Fibroblast of skin of right quadriceps (primary cell): ENCODE measurements at places on chromosomes 4 and X.
A peak's percentile ranks its signal among the peaks of the same experiment; 100 is the strongest.

GRCh38 chrX:114611018-114611619 is 27.2 kb downstream of the HTR2C start:
- DNase-seq: peak; percentile 32

- no peak for DNase-seq
These were observed 194.1 kb downstream of the PTTG2 start for GRCh38 chr4:38154252-38154651.

- DNase-seq: no peak
These were observed 81.7 kb downstream of the SHISA3 start for GRCh38 chr4:42478946-42479345.

GRCh38 chrX:110167952-110168451 is 149.9 kb downstream of the AMMECR1 start:
- no peak for DNase-seq

- no peak for DNase-seq
These were observed 219.7 kb upstream of the TENM3 start for GRCh38 chr4:182023469-182023868.

DNA sequence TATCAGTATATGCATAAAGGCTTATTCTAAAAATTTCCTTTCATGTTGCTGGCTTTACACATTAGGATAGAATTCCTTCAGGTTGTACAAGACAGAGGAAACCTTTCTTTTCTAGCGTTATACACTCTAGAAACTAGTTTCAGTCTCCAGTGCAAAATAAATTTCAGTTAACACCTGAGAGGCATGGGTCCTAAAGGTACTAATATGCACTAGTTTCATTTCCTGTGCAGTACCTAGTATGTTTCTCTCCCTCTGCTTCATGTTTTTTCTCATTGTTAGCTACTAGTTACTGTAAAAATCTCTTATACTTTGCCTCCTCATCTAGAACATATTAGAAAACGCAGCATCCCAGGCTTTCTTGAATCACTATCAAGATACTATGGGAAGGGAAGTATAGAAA is 54.0 kb downstream of the SNX25 start:
- DNase-seq: no peak

DNA sequence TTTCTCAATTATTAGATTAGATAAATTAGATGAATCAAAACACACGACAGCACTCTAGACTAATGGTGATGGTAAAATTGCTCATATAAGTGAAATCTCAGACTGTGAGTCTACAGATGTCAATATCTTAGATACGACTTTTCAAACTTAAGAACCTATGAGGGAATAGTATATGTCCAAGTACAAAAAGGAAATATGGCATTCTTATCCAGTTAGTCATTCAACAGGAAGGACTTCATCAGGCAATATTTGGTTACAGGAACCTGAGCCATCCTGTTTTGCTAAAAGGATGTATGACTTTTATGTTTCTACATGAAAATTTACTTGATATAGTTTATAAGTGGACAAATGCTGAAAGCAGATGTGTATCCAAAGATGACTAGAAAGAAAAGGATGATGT is 107.0 kb downstream of the CT47B1 start:
- peak; percentile 42 for DNase-seq

- no peak for DNase-seq
These were observed 110.4 kb downstream of the RPA4 start for GRCh38 chrX:96994093-96994492.

- peak; percentile 1 for DNase-seq
These were observed 713.4 kb downstream of the PCDH18 start for GRCh38 chr4:136818811-136819330.

DNA sequence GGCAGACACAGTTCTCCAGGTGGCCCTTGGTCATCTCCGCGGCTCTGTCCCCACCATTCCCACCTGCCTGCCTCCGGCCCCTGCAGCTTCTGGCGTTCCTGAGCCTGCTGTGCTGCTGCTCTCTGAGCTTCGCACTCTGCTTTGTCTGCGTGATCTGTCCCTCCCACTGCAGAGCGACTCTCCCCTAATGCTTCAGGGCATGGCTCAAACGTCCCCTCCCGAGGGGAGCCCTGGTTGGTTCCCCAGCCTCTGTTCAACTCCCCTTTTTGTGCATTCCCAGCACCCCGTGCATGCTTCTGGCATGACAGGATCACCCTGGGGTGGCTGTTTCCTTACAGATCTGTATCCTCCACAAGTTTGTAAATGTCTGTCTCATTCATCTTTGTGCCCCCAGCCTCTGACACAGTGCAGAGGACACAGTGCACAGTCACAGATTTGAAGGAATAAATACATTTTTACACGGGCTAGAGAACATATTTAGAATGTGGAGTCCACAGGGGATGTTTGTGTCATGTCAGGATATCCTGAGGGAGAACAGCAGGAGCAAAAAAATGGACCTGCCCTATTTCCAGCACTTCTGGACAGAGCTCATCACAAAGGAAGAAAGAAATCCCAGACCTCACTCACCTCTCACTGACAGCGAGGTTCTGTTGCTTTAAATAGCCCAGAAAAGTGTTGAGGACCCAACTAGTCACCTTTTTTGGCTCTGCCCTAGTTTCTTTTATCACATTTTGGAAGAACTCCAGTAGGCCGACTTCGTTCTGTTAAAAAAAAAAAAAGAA is 72.6 kb downstream of the GATB start:
- peak; percentile 67 for DNase-seq

- DNase-seq: no peak
These were observed 166.1 kb downstream of the EFNB1 start for GRCh38 chrX:68994891-68995255.

- DNase-seq: no peak
These were observed 26.9 kb downstream of the PAPSS1 start for GRCh38 chr4:107693132-107693531.

DNA sequence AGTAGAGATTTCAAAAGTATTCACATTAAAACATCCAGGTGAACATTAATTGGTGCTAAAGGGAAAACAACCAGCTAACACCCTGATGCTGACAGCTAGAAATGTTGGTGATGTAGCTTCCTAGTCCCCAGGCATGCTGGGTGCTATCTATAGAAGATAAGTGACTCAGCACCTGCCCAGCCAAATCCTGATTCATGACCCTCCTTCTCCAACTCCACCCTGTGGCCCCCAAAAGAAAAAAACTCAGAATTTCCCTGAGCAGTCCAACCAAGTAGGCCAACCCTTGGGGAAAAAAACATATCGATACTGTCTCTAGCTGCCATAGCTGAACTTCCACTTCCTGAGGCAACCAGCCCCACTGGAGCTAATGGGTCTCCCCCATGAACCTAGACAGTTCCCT is 197.6 kb upstream of the KLF3 start:
- DNase-seq: no peak

- no peak for DNase-seq
These were observed 69.2 kb downstream of the HAUS3 start for GRCh38 chr4:2172627-2173231.

- DNase-seq: peak; percentile 97
These were observed 35.5 kb upstream of the SORBS2 start for GRCh38 chr4:185847352-185848097.

DNA sequence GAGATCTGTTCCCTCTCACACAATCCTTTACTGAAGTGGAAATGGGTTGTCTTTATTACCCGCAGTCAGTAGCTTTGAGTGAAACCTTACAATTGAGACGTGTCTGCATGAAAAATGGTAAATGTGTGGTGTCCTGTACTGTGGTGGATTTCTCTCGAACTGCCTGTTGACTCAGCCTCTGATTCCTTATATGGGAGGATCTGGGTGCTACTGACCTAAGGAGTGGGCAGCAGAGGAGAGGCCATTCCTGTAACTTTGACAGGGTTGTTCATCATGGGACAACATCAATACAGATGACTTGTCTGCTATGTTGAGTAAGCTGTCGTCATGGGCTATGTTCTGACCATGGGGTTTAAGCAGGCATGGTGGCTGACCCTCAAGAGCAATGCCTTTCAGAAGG is 159.6 kb upstream of the WDR1 start:
- DNase-seq: no peak

- DNase-seq: no peak
These were observed 91.2 kb downstream of the ARHGAP10 start for GRCh38 chr4:147823130-147823529.

- DNase-seq: no peak
These were observed 6.3 kb upstream of the SORCS2 start for GRCh38 chr4:7186031-7186430.

GRCh38 chr4:103136671-103137445 is 37.2 kb upstream of the BDH2 start:
- DNase-seq: no peak

DNA sequence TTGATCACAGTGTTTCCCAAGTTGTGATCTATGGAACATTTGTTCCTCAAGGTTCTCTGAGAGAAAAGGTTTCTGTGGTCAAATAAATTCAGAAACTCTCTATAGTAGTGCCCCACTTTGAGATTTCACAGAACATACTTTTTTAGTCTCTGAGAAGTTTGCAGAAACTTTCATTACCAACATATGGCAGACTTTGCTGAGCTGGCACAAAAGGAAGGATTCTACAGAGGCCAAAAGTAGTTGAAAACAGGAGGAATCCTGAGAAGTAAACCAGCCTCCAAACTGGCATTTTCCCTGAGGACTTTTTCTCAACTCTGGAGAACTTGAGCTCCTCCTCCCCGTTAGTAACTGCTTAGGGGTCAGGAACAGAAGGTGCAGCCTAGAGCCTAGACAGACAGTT is 117.8 kb upstream of the ESX1 start:
- DNase-seq: no peak

DNA sequence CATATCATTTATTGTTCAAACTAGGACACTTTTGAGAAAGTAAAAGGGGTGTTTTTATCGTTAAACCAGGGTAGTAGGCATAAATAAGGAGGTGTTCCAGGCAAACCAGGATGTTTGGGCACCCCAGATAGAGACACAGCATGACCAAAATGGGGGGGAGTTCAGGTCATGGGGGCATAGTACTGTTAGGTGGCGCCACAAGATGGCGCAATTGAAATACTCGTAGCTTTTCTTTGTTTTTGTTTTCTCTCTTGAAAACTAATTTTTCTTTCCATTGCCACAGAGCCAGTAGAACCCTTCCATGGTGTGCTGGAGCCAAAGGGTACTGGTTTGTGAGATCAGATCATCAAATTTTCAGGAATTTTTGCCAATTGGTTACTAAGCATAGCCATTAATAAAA is 283.4 kb downstream of the BCOR start:
- peak; percentile 13 for DNase-seq

DNA sequence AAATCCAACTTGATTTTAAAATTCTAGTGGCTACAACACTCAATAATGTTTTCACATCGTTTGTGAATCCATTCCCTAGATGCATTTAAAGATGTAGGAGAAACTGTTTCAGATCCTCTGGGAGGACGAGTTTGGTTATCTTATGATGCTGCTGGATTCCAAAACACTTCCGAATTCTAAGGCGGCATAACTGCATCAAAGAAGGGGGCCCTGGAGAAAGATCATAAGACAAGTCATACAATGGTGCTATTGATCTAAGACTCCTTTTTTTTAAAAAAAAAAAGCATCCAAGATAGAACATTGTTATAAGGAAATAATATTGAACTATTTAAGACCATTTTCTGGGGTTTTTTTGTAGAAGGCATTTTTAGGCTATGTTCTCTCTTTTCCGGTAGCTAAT is 25.5 kb downstream of the ASB9 start:
- DNase-seq: no peak

GRCh38 chr4:83449009-83449408 is 6.6 kb downstream of the HELQ start:
- DNase-seq: no peak

- DNase-seq: no peak
These were observed 71.8 kb downstream of the IL21 start for GRCh38 chr4:122548886-122549630.

- DNase-seq: peak; percentile 10
These were observed 9.1 kb downstream of the KLB start for GRCh38 chr4:39415678-39416283.

GRCh38 chr4:47383829-47384427 is 79.6 kb downstream of the COMMD8 start:
- DNase-seq: peak; percentile 37

DNA sequence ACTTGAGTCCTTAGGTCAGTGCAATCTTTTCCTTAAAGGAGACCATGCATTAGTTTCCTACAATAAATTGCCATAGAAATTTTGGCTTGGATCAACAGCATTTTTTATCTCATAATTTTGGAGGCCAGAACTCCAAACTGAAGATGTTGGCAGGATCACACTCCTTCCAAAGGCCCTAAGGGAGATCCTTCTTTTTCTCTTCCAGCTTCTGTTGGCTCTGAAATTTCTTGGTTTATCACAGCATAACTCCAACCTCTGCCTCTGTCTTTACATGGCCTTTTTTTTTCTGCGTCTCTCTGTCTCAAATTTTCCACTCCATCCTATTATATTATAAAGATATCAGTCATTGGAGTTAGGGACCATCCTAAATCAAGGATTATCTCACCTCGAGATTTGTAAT is 282.2 kb downstream of the STIM2 start:
- no peak for DNase-seq

GRCh38 chrX:65610040-65610439 is 57.4 kb upstream of the MSN start:
- no peak for DNase-seq

DNA sequence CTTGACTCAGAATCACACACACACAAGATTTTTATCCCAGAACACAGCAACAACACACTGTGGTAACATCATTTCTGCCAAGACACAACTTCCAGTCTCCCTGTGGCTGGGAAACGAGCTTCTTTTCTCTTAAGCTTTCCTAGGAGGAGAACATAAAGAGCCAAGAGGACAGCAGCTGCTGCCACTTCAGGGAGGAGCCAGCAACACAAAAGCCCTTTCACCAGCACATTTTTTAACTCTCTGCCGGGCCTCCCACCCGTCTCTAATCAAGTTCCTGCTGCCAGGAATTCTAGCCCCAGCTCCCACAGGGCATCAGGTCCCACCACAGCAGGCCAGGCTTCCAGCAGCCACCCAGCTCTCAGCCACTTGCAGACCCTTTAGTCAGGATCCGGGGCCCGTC is 22.4 kb downstream of the FAT1 start:
- DNase-seq: peak; percentile 54

DNA sequence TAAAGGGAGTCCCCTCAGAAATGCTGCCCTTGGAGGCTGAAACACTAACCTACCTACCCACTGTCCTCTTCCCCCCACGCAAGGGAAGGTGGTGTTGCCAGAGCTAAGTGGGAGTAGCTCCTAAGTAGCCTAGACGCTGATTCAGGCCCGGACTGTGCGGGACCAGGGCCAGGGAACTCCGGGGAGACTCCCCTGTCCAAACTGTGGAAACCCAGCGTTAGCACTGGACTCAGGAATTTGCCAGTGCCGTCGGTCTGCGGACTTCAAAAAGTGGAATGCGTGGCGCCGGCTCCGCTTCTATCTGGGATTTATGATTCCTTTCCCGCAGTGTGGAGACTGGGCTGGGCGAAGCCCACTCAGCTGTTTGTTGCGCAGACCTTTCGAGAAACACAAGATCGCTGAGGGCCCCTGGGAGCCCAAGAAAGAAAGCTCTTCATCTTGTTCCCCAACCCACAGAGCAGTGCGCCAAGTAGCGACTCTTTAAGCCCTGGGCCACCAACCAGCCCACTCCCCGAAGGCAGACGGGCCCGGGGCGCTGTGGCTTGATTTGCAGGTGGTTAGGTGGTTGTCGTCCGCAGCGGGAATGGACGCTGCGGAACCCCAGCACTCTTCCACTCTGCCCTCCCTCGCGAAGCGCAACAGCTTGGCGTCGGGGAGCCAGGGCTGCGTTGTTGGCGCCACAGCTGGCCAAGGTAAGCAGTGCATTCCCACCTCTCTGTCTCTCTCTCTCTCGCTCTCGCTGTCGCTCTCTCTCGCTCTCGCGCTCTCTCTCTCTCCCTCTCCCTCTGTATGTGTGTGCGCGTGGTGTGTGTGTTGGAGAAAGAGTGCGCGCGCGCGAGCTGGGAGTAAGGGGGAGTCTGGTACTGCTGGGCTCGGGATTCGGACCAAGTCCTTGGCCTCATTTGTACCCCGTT is 2.0 kb downstream of the TMEM255A start:
- DNase-seq: peak; percentile 69

GRCh38 chrX:19823031-19823430 is 64.4 kb downstream of the SH3KBP1 start:
- DNase-seq: no peak
